ENCODE measurements at places on chromosomes 1 and 21. TPM values are rescaled to one million over a fixed set of nuclear protein-coding genes. Genes with fewer than 3 reads are reported as not detected.
A peak's percentile ranks its signal among the peaks of the same experiment; 100 is the strongest.

GRCh38 chr21:41357546-41357945 is 4.3 kb upstream of the MX2 start:
- DNase-seq = no peak

- DNase-seq = no peak
Measured at GRCh38 chr1:94032637-94033036, 88.3 kb downstream of the ABCA4 start.

- peak; percentile 70 for DNase-seq
Measured at GRCh38 chr1:1435106-1435903, at the start of gene VWA1. Gene VWA1 (plus strand): TSS chr1:1435690. CDS start chr1:1435749, 59 bp downstream.

GRCh38 chr1:91502672-91503184 is 2.1 kb downstream of the CDC7 start:
- DNase-seq = no peak

DNA sequence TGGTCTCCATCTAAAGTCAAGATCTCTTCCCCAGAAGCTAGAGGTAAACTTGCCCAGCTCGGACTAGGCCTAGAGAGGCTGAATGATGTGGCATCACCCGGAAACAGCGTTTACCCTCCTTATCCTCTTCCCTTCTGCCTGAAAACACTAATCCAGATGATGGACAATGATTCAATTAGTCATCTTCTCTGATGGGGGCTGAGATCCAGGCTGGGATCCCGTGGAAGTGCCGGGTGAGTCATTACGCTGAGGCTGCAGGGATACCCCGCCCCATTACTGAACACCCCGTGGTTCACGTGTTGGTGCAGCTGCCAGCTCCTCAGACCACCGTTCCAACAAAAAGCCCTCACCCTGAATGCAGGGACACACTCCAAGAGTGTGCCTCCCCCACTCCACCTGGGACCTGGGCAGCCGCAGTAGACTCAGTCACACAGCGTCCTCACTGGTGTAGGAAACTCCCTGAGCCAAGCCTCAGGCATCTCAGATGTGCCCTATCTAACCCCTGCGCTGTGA is 2.0 kb downstream of the S100A6 start:
- peak; percentile 90 for DNase-seq

GRCh38 chr1:30889511-30889910 is 19.0 kb downstream of the SDC3 start:
- no peak for DNase-seq

DNA sequence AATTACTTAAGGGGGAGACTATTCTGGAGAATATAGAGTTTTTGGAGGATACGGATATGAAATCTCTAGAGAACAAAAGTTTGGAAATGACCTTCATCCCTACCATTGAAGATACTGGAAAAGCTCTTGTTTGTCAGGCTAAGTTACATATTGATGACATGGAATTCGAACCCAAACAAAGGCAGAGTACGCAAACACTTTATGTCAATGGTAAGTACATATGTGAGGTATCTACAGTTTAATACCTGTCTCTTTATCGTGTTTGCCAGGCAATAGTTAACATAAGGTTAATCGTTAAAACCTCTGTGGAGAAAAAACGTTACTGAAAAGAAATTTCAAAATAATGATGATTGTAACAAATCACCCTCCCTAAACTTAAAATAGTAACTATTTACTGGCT is 11.8 kb downstream of the VCAM1 start:
- DNase-seq = no peak

GRCh38 chr1:84691122-84691783 is 992 bp upstream of the SSX2IP start:
- DNase-seq = no peak

DNA sequence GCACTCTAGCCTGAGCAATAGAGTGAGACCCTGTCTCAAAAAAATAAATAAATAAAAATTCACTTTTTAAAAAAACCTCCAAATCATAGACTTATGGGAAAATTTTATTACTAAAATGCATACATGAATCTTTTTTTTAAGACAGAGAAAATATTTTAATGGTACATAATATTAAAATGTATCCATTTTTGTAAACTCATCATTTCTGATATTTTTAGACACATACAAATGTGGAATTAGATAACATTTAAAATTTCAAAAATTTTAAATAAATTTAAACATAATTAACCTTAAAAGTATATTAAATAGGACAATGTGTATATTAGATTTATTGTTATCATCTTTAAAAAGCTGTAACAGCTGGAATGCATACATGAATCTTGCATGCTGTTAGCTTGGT is 33.9 kb downstream of the SMAP2 start:
- no peak for DNase-seq

GRCh38 chr1:155044812-155045657 is 6.1 kb upstream of the ADAM15 start:
- peak; percentile 83 for DNase-seq

GRCh38 chr1:1431845-1432273 is 3.6 kb upstream of the VWA1 start:
- DNase-seq = peak; percentile 84

DNA sequence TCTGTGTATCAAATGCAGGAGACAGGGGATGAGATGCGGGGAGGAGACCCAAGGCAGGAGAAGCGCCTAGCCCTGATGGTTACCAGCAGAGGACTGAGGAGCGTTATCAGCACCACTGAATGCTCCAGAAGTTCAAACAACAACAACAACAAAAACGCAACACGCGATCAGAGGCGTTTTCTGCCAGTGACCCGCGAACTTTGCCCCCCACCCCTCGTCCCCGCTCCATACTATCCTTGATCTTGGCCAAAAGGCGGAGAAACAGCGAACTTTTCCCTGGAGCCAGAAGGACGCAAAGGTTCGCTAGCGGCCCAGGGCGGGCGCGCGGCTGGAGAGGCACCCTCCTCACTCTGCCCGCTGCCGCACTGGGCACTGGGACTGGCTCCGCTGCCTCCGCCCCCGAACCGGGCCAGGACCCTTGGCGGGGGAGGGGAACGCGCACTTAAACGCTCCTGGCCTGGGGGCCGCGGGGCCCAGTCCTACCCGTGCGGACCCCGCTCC is 699 bp downstream of the ECHDC2 start:
- DNase-seq = peak; percentile 27

DNA sequence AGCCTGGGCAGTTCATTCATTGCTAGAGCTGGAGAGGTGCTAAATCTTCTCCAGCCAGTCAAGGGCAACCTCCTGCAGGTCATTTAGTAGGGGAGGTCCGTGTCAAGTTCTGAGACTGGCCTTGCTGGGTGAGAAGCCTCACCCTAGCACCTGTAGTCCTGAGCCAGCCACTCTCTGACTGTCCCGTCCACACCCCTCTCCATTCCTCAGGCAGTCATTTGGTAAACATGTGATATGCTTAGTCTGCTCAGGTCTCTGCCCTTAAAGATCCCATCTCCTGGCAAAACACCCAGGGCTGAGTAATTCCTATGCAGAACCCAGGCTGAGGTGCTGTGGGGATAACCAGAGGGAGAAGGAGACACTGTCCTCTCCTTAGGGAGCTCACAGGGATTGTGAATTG is 13.7 kb upstream of the IGFN1 start:
- no peak for DNase-seq

DNA sequence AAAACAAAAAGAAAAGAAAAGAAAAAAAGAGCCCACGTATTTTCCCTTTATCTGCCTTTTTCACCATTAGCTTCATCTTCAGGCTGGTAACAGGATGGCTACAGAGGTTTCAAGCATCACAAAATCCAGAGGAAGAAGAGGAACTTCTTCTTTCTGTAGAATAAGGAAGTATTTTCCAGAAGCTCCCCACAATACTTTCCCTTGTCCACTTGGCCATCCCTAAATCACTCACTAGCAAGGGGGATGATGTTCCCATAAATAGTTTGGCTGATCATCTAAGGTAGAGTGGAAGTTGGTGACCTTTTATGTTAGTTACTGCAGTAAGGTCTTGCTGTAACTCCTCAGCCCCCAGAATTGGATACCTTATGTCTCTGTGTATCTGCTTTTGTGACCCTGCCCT is 45.1 kb upstream of the RNF11 start:
- DNase-seq = no peak

GRCh38 chr1:22241250-22241649 is 98.4 kb upstream of the WNT4 start:
- no peak for DNase-seq

DNA sequence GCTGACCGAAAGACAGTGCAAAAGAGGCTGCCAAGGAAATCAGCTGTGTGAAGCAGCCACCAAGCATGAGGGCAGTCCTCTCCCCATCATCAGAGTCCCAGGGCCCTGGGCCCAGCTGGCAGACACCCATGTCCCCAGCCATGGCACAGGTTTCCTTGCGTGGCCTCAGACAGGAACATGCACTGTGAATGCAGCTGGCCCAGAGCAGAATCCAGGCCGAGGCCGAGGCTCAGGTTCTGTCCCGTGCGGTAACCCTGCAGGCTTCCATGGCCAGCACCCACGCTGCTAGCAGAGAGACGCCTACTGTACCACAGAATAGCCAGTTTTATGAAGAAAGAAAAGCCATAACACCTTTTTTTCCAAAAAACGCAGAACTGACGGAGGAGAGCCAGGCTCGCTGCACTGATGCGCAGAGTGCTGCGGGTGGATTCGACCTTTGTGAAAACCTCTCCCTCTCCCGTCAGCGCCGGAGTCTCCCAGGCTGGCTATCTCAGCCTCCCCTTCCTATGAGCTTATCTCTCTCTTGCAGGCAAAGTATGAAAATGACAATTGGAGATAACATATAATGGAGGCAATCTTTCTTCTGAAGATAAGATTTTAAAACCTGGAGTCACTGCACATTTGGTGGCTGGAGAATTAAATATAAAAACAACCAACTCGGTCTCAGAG is 106.6 kb downstream of the NPHP4 start:
- DNase-seq = no peak

DNA sequence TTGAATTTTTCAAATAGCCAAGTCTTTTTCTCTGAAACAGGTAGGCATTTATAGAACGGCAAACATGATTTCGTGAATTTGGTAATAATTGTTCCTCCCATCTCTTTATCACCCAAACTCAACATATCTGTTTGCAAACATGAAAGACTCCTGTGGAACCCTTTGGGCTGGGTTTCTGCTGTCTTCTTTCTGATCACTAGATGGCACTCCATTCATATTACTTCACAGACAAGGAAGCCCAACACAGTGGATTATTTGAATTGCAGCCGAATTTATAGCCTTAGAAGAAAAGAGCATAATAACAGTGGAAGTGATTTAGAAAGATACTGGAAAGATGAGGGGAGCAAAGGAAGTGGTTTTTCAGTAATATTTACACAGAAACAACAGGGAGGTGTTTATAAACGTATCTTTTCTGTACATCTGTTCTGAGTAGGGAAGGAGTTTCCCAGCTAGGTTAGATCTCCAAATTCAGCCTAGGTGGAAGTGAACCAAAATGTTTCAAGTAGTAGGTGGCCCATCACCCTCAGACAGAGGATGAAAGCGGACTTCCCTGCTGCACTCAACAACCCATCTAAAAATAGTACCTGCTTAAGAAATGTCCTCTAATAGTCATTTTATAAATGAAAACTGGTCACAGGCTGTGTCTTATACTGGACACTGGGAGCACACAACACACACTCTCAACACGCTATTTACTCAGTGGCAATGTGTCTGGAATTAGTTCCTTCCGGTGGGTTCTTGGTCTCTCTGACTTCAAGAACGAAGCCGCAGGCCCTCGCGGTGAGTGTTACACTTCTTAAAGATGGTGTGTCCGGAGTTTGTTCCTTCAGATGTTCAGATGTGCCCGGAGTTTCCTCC is 67.6 kb downstream of the MAP3K21 start:
- DNase-seq = peak; percentile 56

GRCh38 chr1:27719286-27720251 is 6.2 kb upstream of the FAM76A start:
- DNase-seq = peak; percentile 28

DNA sequence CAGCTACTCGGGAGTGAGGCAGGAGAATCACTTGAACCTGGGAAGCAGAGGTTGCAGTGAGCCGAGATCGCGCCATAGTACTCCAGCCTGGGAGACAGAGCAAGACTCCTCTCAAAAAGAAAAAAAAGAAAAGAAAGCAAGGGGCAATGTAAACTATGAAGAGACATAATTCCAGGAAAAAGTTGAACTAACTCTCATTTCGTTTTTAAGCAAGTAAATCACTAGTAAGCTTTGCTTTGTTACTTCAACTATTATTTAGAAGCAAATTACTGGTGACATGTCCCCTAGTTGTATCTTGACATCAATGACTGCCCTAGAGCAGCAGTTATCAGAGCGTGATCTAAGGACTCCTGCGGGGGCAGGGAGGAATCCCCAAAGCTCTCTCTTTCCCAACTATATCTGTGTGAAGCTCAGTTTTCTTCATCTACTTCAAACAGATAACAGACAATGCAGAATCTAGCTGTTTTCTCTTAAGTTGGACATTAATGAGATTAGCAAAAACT is 18.7 kb downstream of the CLSTN1 start:
- no peak for DNase-seq

GRCh38 chr21:35198565-35198964 is 149.5 kb upstream of the RUNX1 start:
- no peak for DNase-seq

- DNase-seq = peak; percentile 76
Measured at GRCh38 chr1:235442788-235443429, 61.3 kb downstream of the B3GALNT2 start.

DNA sequence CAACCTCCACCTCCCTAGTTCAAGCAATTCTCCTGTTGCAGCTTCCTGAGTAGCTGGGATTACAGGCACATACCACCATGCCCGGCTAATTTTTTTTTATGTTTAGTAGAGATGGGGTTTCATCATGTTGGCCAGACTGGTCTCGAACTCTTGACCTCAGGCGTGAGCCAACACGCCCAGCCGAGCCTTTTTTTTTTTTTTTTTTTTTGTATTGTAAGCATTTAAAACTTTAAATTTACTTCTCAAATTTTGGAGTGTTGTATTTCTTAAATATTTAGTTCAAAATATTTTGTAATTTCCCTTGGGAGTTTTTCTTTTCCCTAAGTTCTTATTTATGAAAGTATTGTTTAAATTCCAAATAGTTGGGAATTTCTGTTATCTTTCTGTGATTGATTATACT is 9.2 kb upstream of the SCAF4 start:
- no peak for DNase-seq

DNA sequence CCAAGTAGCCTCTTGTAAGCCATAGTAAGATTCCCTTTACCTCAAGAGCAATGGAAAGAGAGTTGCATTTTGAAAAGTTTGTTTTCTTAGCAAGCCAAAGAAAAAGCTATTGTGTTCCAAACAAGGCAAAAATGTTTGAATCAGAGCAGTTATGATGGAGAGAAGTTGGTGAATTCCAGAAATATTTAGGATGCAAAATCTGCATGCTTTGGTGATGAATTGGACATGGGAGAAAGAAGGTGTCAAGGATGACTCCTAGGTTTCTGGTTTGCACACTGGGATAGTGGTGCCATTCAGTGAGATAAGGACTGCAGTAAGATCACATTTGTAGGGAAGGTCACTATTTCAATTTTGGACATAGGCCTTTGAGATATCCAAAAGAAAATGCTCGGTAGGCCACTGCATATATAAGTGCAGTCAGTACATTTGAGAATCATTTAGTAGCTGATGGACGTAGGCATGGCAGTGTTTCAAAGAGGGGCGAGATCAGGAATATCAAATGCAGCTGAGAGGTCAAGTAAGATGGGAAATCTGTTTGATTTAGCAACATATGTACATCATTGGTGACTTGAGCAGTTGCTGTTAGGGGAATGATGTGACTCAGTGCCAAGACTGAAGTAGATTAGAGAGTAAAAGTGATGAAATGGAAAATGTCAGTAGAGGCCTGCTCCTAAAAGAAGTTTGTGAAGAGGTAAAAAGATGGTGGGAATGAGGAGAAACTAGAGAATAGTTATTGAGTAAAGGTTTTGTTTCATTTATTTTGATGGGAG is 33.9 kb upstream of the GPR25 start:
- DNase-seq = peak; percentile 23

DISC1 gene
- 9.9 TPM for total RNA-seq

OR2T29 gene
- total RNA-seq = not detected

AADACL3 gene
- not detected for total RNA-seq

DMBX1 gene
- not detected for total RNA-seq

RIPPLY3 gene
- under 0.01 TPM for total RNA-seq

FHAD1 gene
- under 0.01 TPM for total RNA-seq

C1orf87 gene
- not detected for total RNA-seq

PLPP3 gene
- total RNA-seq = 14.7 TPM

Measured in fibroblast of villous mesenchyme (primary cell).